ENCODE measurements at places on chromosomes 7 and 10.

DNA sequence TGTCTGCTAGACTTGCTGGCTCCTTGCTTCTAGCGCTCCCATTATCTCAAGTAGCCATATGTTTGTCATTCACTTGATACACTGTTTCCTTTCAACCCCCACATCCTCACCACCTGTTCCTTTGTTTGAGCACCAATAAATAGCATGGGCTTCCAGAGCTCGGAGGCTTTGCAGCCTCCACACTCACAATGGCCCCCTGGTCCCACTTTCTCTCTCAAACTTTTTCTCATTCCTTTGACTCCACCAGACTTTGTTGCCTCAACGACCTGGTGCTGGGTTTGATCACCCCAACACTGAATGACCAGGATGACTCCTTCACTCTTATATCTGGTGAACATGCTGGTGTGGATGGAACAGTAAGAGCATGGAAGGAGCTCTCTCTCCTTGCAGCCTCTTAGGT, 114.5 kb upstream of the TRIM24 start:
- DNase-seq: no peak

GRCh38 chr10:12950583-12951128, 50.9 kb downstream of the CCDC3 start:
- DNase-seq: no peak

GRCh38 chr7:33757563-33758165, 147.7 kb upstream of the BMPER start:
- DNase-seq: no peak

DNA sequence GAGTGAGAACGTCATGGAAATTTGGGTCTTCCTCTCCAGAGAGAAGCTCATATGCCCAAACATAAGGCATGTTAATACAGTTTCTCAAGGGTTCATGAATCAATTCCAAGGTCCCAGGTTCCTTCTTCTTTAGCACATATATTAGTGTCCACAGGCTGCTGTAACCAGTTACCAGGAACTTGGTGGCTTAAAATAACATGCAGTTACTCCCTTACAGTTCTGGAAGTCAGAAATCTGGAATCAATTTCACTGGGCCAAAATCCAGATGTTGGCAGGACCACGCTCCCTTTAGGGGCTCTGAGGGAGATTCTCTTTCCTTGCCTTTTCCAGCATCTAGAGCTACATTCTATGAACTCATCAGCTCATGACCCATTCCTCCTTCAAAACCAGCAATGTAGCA, 64.8 kb downstream of the MRC1 start:
- DNase-seq: no peak

GRCh38 chr10:113499806-113500205, 53.0 kb upstream of the HABP2 start:
- DNase-seq: no peak

DNA sequence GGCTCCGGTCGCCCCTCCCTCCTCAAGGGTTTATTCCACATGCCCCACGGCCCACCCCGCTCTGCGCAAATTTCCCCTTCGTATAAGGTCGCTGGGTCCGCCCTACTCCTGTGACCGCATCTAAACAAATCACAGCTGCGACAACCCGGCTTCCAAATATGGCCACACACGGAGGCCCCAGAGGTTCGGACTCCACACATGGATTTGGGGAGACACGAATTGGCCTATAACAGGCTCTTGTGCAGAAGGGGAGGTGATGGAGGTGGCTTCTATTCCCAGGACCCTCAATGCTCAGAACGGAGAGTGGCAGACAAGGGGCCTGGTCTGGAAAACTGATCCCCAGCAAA, 90.1 kb downstream of the FOXL3 start:
- DNase-seq: no peak

GRCh38 chr10:100623521-100624230, 87.9 kb downstream of the HIF1AN start:
- DNase-seq: no peak

- DNase-seq: no peak
Measured at GRCh38 chr10:51743146-51743545, 43.8 kb upstream of the CSTF2T start.

DNA sequence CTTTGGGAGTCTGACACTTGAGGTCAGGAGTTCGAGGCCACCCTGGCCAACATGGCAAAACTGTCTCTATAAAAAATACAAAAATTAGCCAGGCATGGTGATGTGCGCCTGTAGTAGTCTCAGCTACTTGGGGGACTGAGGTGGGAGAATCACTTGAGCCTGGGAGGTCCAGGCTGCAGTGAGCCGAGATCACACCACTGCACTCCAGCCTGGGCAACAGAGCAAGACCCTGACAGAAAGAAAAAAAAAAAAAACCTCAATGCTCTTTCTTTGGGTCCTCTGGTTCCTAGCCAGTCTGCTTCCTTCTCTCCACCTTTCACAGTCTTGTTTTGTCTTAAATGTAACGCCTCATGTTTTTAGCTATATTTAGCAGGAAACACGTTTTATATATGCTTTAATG, 9.4 kb downstream of the OGDH start:
- DNase-seq: no peak

- DNase-seq: no peak
Measured at GRCh38 chr10:117318909-117319308, 56.3 kb downstream of the PDZD8 start.

- no peak for DNase-seq
Measured at GRCh38 chr10:91006752-91007346, 86.0 kb upstream of the ANKRD1 start.

DNA sequence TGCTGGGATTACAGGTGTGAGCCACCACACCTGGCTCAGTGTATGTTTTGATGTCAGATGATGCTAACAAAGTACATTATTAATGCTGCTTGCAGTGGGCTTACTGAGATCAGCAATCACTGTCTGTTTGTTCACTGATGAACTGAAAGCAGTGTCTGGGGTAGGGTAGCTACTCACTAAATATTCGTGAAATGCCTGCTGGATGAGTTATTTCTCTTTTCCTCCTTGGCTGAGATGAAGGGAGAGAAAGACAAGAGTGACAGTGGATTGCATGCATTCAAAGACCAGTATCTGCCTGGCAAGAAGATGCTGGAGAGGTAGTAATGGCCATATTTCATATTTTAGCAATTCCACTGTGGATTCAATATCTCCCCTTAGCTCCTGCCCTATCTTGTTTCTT, 32.3 kb downstream of the FAM107B start:
- DNase-seq: no peak

DNA sequence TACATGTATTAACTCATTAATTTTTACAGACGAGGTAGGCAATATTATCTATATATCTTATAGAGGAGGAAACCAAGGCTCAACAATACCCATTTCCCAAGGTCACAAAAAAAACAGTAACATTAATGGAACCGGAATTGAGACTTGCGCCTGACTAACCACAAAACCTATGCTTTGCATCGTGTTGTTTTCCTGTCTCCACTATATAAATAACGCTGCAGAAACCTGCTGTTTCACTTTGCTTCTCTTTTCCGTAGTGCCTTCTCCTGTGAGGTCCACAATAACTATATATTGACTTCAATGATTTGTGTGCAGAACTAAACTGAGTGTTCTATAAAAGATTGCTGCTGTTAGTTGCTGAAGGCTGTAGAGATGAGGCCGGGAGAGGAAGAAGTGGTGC, 97.7 kb upstream of the RPA3 start:
- DNase-seq: no peak

DNA sequence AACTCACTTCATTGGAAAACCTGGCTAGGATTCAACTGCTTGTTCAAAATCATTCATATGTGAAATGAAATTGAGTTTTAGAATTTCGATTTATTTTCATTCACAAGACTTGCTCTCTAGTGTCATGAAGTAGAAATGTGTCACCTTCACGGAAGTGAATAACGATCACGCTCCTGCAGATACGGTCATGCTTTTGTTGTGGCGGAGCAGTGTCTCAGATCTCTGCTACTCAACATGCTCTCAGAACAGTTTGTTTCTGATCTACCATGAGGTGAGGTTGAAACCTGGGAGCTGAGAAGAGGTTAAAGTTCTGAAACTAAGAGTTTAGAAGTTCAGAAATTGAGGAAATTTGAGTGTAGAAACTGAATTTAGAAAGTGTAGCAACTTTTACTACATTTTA, 13.8 kb upstream of the PITRM1 start:
- DNase-seq: no peak

DNA sequence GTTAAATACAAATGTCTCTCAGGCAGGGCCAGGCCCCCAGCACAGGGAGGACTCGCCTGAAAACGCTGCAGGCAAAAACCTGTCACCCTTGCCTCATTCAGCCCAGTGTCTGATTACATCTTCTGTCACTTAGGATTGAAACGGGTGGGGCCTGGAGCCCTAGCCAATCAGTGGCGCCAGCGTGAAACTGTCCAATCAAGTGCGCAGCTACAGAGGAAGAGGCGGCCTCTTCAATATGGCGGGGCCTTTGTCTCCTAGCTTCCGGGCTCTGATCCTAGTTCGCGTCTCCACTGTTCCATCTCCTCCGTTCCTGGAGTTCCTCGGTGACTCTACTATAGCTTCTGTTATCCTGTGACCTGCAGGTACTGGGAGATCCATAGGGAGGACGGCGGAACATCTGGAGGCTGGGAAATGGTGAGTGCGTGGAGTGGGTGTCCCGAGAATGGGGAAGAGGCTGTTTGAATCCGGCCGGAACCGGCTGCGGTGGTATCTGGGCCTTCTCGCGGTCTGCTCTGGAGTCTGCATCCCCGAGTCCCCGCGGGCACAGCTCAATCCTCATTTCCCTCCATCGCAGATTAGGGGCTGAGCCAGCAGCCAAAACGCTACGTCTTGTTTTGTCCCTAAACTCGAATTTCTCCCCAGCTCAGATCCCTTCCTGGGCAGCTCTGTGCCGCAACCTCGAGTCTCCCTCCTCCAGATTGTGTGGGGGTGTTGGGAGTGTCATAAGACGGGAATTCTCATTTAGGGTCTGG, at the start of gene ZNF736:
ZNF736 (plus strand) TSS at position 222 of the 752 bp plus-strand sequence; CDS start at position 412, 190 bp downstream.
- DNase-seq: peak; percentile 55

- DNase-seq: no peak
Measured at GRCh38 chr7:78052112-78052511, 253.5 kb downstream of the PHTF2 start.

DNA sequence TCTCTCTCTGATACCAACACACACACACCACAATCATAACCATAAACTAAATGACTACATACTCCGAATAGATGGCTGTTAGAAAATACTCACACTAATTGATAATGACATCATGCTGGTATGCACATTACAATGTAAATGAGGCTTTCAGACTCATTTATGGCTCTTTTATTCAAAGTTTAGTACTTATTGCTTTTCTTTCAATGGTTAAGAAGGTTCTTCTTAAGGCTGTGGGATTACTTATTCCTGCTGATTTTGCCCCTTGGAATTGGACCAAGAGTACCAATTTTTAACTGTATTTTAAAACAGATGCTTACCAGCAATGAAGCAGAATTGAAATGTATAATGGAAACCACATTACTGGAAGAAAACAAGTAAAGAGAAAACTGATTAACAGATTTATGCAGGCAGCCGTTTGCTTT, 20.6 kb upstream of the CABCOCO1 start:
- DNase-seq: no peak

DNA sequence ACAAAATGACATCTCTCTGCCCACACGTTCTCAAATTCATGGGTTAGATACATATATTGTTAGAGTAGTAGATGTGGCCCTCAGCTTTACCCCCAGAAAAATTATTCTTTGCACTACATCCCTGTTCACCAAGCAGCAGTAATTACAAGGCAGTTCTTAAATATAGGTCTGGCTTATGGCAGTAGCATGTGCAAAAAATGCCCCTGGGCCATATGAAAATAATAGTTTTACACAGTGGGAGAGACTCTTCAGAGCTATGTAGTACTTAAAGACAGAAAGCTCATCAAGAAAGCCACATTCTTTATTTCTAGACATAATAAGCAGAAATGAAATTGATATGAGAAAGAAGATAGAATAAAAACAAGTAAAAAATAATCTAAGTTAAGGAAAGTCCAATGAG, 196.3 kb upstream of the FOXP2 start:
- no peak for DNase-seq

DNA sequence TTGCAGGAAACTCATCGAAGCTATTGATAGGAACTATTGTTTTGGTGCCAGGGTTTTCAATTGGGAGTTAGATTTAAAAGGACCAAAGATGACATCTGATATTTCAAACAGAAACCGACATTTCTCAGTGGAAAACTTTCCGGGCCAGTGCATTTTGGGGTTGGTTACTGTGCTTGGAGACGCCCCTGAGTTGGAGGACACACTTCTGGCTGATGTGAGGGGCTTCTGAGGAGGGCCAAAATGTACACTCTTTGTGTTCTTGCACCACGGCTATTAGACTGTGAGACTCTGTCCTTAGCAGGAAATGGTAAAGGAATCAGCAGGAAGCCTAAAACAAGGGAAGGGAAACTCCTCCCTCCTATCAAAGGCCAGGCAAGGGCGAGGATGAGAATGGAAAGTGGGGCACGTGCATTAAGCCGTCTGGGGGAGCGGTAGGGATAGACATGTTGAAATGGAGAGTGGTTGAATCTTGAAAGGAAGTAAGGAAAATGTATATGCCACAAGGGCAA, 1.8 kb upstream of the SRGN start:
- no peak for DNase-seq

- DNase-seq: no peak
Measured at GRCh38 chr10:98262571-98262970, 5.4 kb downstream of the LOXL4 start.

DNA sequence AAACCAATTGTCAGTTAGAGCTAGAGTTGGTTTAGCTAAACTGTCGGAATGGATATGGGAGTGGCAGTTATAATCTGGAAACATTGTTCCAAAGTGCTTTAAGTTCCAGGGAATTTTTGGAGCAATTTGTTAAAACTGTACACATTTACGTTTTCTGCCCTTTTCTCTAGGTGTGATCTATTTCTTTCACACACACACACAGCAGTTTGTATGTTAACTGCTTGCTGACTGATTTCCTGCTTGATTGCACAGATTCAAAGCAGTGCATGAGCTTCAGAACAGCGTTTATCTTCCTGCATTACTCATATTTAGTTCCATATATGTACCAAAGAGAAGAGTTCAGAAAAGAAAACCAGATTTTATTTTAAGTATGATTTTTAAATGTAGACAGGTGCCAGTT, 57.9 kb downstream of the MGMT start:
- DNase-seq: no peak

DNA sequence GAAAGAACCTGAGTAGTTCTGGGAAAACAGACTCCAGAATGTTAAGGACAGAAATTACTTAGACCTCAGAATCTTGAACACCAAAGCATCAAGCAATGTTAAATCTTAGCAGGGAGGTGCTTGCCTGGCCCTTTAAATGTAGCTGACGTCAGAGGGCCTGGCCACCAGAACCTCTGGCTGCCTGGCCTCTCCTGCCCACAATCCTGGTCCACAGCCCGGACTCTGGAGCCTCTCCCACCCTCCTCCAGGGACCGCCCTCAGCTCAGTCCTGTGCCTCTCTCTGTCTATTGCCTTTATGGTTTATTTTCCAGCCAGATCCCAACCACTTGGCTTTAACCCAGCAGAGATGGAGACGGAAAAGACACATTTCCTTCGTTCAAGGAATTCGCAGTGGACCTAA, 42.2 kb upstream of the EGR2 start:
- no peak for DNase-seq

DNA sequence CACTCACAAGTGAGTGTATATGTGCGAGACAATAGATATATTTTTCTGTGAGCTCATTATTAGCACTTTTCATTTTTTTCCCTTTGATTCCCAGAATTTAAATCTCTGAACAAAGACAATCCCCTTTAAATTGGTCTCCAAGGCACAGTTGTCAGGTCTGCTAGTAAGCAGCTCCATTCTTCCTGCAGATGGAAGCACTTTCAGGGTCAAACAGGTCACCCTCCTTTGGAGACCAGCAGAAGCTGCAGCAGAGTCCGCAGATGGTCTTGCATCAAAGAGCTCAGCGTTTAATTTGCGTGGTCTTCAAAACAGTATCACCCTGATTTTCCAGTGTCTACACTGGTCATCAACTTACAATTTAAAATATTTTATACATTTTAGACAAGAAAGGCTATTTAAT, 543.8 kb downstream of the ARL4A start:
- no peak for DNase-seq
